ENCODE measurements at places on chromosomes 7 and 10. TPM values are rescaled to one million over a fixed set of nuclear protein-coding genes. Genes with fewer than 3 reads are reported as not detected.

The CBX3 gene
- total RNA-seq = 126 TPM

The KAZALD1 gene
- not detected for total RNA-seq

The RADIL gene
- total RNA-seq = not detected

The CALN1 gene
- 0.18 TPM for total RNA-seq

The EPHA1 gene
- total RNA-seq = 1.2 TPM

The TMEM196 gene
- total RNA-seq = not detected

The CC2D2B gene
- total RNA-seq = 0.68 TPM

The IL2RA gene
- total RNA-seq = 3.4 TPM

The STEAP4 gene
- 3.0 TPM for total RNA-seq

The ANKRD61 gene
- not detected for total RNA-seq

The AASS gene
- total RNA-seq = 2.4 TPM

The PSD gene
- total RNA-seq = 1.9 TPM

The SPDYE16 gene
- total RNA-seq = 0.32 TPM

All from natural killer cell (primary cell).